A549 treated with Hydrocortisone at 1 μM for 4 hours (cell line): ENCODE measurements at places on chromosomes 6 and 20. TPM values are rescaled to one million over a fixed set of nuclear protein-coding genes. Genes with fewer than 3 reads are reported as not detected.

Gene ITPR3
- total RNA-seq, result 35.4 to 50.3 TPM (median 48.0 TPM) in 5 replicates

Gene STX11
- 1.9 to 2.7 TPM (median 2.2 TPM) in 5 replicates for total RNA-seq

Gene CPNE5
- total RNA-seq, result 0.12 to 0.16 TPM (median 0.14 TPM) in 5 replicates

Gene CRISP2
- not detected in 5 replicates for total RNA-seq

Gene GNMT
- total RNA-seq, result 0.13 to 0.31 TPM (median 0.21 TPM) in 3 of 5 replicates, not detected in the others

Gene CASS4
- total RNA-seq, result 0.02 to 0.12 TPM in 2 of 5 replicates, not detected in the others

Gene MAPK13
- total RNA-seq, result 0.45 to 0.93 TPM (median 0.81 TPM) in 5 replicates

Gene HTR1E
- total RNA-seq, result not detected in 5 replicates

Gene CLDN20
- not detected in 5 replicates for total RNA-seq

Gene CCNC
- total RNA-seq, result 25.6 to 36.9 TPM (median 28.9 TPM) in 5 replicates

Gene DEF6
- 0.07 to 0.26 TPM (median 0.09 TPM) in 3 of 5 replicates, not detected in the others for total RNA-seq

Gene TFAP2C
- 11.2 to 14.7 TPM (median 13.3 TPM) in 5 replicates for total RNA-seq

Gene APCDD1L
- total RNA-seq, result 0.05 to 0.14 TPM (median 0.06 TPM) in 4 of 5 replicates, not detected in the other

Gene GSTA2
- 0.10 TPM in 1 of 5 replicates, not detected in the others for total RNA-seq

Gene PRND
- total RNA-seq, result not detected in 5 replicates

Gene FAM217A
- not detected in 5 replicates for total RNA-seq

Gene SYNE1
- total RNA-seq, result 17.3 to 23.6 TPM (median 18.7 TPM) in 5 replicates

Gene ENPP1
- 1.2 to 1.6 TPM (median 1.6 TPM) in 5 replicates for total RNA-seq

Gene MEP1A
- 0.05 TPM in 1 of 5 replicates, not detected in the others for total RNA-seq

Gene CCN6
- total RNA-seq, result not detected in 5 replicates

Gene TSPO2
- 0.15 TPM in 1 of 5 replicates, not detected in the others for total RNA-seq

Gene CYB5R4
- 21.3 to 26.3 TPM (median 23.1 TPM) in 5 replicates for total RNA-seq

Gene TXLNB
- total RNA-seq, result not detected in 5 replicates

Gene ERVFRD-1
- not detected in 5 replicates for total RNA-seq

Gene TPBG
- total RNA-seq, result 32.4 to 36.0 TPM (median 35.5 TPM) in 5 replicates

Gene ECT2L
- not detected in 5 replicates for total RNA-seq

Gene PAX1
- total RNA-seq, result not detected in 5 replicates

Gene LRRC73
- total RNA-seq, result 0.71 to 1.4 TPM (median 1.1 TPM) in 5 replicates

Gene GPX5
- not detected in 5 replicates for total RNA-seq

Gene OPRM1
- total RNA-seq, result not detected in 5 replicates

Gene ABHD16B
- 0.08 to 0.13 TPM in 2 of 5 replicates, not detected in the others for total RNA-seq

Gene FAM83C
- 0.06 to 0.16 TPM (median 0.13 TPM) in 5 replicates for total RNA-seq

Gene PRR18
- total RNA-seq, result 0.06 to 0.30 TPM (median 0.15 TPM) in 5 replicates

Gene CST2
- 0.59 to 1.2 TPM (median 0.71 TPM) in 5 replicates for total RNA-seq

Gene SOX4
- total RNA-seq, result 7.2 to 11.4 TPM (median 9.6 TPM) in 5 replicates

Gene SLA2
- 0.02 to 0.20 TPM (median 0.14 TPM) in 3 of 5 replicates, not detected in the others for total RNA-seq

Gene ADTRP
- total RNA-seq, result 0.29 to 0.74 TPM (median 0.56 TPM) in 5 replicates

Gene CRIP3
- 0.31 to 0.45 TPM (median 0.37 TPM) in 4 of 5 replicates, not detected in the other for total RNA-seq

Gene PDCD2
- 45.2 to 55.4 TPM (median 51.2 TPM) in 5 replicates for total RNA-seq

Gene MUCL3
- total RNA-seq, result 0.07 to 0.15 TPM (median 0.12 TPM) in 5 replicates

Gene PACSIN1
- 0.05 to 0.14 TPM (median 0.07 TPM) in 5 replicates for total RNA-seq

Gene JPH2
- total RNA-seq, result 4.8 to 7.7 TPM (median 6.0 TPM) in 5 replicates

Gene CFAP206
- total RNA-seq, result 0.06 to 0.79 TPM (median 0.47 TPM) in 5 replicates

Gene TUBB1
- 0.02 to 0.03 TPM (median 0.03 TPM) in 3 of 5 replicates, not detected in the others for total RNA-seq
